ENCODE measurements at places on chromosomes 1 and 21.

DNA sequence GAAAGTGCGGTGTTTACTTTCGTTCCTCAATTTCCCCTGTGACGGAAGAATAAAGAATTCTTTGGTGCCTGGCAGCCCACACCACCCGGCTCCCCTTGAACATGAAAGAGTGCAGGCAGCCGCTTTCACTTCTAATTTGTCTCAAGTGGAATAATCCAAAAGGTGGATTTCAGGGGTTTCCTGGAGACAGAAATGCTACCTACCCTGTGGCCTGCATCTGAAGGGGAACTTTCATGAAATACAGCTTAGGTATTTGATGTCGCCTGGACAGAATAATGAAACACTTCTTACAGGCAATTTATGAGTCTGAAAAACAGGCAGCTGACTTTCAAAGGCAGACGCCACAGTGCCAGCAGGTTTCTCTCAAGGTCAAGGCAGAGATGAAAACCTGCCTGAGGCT lies 169.5 kb upstream of the USP24 start:
- no peak for DNase-seq

DNA sequence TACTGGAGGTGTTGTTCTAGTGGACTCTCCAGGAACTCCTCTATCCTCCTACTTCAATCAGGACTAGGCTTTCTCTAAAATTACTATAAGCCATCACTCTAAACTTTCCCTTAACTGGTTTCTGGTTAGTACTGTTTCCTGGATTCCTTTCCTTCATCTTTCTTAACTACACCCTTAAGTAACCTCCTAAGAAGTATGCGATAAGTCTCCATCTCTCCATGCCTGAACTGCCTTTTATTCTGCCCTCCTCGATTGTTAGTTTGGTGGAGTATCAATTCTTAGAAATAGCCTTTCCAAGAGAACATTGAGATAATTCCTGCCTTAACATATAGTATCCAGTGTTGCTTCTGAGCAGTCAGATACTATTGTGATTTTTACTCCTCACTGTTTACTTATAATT lies 162.9 kb upstream of the PDE4B start:
- DNase-seq: no peak

DNA sequence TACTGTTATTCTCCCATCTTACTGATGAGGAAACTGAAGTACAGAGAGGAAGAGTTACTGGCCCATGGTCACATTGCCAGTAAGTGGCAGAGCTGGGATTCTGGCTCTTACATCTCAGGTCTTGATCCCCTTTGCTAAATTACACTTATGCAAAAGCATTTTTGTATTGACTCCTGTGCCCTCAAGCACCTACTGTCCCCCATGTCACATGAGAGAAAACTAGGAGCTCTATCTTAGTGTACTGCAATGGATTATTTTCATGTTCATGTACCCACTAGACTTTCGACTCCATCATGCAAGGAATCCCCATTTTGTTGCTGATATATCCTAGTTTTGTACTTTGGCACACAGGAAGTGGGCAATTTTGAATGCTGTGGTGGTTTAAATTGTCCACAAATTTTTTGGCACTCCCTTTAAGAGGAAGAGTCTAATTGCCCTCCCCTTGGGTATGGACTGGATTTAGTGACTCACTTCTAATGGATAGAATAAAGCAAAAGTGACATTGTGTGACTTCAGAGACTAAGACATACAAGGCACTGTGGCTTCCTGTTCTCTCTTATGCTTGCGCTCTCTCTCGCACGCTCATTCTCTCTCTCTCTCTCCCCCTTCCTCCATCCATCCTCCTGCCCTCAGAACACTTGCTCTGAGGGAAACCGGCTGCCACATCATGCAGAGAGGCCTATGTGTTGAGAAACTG lies 43.5 kb upstream of the JAK1 start:
- no peak for DNase-seq

DNA sequence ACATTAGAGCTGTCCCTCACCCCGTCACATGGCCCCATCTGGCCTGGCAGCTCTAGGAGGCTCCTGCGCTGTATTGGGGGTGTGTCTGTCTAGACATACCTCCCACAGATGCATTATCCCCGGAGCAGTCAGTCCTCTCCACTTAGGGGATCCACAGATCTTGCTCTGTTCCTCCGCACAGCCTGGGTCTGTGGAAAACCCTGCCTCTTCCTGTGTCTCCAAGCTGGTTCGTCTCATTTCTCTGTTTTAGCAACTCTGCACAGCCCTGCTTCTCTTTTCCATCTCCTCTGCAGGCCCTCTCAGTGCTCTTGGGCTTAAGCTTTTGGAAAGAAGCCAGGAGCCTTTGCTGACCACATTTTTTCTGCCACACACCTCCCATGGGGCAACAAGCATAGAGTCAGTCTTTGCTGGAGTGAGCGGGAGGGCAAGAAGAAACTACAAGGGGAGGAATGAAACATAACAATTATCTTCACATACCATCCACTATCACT lies 241.5 kb downstream of the FOXD2 start:
- no peak for DNase-seq

DNA sequence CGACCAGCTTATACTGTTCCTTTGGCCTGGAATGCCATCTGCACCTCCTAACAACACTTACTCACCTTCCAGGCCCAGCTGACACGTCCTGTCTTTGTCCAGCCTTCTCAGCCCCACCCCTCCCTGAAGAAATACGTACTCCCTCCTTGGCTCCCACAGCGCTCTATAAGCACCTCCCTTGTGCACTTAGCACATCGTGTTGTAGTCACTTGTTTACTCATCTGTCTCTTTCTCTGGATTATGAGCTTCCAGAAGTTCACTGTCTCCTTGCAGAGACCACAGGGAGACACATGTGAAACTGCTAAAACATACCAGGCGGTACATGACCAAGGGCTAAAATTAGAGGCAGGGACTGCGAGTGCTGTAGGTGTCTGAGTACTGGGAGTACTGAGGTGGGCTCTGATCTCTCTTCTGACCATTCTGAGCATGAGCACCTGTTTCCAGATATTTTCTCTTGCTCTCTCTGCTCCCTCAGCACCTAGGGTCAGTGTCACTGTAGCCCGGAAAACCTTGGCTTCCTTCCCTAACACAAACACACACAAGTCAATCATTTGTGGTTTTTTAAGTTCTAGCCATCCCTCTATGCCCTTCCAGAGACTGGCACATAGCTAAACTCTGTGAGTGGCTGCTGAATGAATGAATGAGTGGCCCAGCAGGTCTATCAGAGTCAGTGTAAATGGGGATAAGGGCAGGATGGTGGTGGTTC lies 5.1 kb downstream of the DCST1 start:
- DNase-seq: no peak

- no peak for DNase-seq
Observed at GRCh38 chr1:8844501-8845006, 27.1 kb upstream of the RERE start.

DNA sequence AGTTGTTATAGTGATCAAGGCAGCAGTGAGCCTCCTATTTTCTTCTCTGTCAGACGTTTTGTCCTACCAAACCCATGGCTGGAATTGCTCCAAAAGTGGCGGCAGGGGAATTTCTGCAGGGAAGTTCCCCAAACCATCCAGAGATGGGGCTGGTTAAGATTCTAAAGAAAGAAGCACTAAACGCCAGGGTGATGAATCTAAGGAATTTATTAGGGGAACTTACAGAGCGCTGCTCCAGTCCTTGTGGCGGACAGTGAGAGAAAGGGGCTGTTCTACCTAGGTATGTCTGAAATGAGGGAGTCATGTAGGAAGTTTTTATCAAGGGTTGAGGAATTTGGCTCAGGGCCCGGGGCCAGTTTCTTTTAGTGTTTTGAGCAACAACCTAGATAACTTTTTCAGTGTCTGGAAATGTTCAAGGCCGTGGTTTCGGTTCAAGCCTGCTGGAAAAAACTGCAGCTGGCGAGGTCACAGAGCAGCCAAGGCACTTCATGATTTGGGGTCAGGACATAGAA lies 222.4 kb upstream of the B3GALT2 start:
- DNase-seq: no peak

- no peak for DNase-seq
Observed at GRCh38 chr1:195894411-195894810, 713.8 kb downstream of the KCNT2 start.

Data from OCI-LY7 (cell line).